ENCODE measurements at places on chromosomes 12 and 14.
A peak's percentile ranks its signal among the peaks of the same experiment; 100 is the strongest.

DNA sequence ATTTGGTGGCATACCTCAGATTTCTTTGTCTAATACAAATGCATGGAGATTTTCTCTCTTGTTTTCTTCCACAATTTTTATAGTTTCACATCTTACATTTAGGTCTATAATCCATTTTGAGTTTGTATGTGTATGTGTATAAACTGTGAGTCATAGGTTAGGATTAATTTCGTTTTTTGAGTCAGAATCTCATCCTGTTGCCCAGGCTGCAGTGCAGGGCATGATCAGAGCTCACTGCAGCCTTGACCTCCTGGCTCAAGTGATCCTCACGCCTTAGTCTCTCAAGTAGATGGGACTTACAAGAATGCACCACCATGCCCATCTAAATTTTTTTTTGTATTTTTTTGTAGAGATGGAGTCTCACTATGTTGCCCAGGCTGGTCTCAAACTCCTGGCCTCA lies 71.6 kb downstream of the OTOGL start:
- no peak for DNase-seq

DNA sequence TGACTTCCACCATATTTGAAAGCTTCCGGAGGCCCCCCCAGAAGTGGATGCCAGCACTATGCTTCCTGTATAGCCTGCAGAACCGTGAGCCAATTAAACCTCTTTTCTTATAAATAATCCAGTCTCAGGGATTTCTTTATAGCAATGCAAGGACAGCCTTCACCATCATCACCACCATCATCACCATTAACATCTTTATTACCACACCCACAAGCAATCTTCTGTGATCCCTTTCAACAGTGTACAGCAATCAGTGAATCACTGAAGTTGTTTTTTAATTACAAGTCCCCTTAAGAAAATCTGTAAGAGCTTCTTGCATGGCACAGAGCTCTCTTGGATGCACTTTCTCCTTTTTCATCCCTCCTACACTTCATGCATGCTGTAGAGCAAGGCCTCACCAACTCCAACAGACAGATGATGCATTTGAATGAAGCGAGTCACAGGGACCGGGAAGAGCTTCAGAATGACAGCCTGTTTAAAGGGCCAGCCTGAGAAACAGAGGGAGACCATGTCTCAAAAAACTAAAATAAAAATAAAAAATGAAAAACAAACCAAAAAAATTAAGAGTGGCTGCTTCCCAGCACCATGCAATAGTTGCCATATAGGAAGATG lies 83.6 kb upstream of the VASH1 start:
- DNase-seq, result no peak

DNA sequence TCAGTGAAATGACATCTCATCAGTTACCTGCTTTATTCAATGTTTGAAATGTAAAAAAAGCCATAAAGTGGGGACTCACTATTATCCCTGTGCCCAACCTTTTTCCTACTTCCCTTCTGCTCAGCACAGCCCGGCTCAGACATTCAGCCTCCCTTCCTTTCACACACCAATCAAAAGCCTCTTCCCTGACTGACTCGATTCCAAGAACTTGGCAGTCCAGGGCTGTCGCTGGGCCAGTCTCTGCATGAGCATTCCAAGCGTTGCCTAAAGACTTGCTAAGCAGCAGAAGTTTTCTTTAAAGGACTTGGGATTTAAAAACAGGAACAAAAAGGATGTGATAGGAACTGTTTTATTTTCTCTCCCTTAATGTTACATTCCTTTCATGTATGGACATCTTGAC lies 22.7 kb downstream of the ITPR2 start:
- DNase-seq, result peak; percentile 66

GRCh38 chr12:107131832-107132616 lies 38.7 kb upstream of the CRY1 start:
- peak; percentile 53 for DNase-seq

DNA sequence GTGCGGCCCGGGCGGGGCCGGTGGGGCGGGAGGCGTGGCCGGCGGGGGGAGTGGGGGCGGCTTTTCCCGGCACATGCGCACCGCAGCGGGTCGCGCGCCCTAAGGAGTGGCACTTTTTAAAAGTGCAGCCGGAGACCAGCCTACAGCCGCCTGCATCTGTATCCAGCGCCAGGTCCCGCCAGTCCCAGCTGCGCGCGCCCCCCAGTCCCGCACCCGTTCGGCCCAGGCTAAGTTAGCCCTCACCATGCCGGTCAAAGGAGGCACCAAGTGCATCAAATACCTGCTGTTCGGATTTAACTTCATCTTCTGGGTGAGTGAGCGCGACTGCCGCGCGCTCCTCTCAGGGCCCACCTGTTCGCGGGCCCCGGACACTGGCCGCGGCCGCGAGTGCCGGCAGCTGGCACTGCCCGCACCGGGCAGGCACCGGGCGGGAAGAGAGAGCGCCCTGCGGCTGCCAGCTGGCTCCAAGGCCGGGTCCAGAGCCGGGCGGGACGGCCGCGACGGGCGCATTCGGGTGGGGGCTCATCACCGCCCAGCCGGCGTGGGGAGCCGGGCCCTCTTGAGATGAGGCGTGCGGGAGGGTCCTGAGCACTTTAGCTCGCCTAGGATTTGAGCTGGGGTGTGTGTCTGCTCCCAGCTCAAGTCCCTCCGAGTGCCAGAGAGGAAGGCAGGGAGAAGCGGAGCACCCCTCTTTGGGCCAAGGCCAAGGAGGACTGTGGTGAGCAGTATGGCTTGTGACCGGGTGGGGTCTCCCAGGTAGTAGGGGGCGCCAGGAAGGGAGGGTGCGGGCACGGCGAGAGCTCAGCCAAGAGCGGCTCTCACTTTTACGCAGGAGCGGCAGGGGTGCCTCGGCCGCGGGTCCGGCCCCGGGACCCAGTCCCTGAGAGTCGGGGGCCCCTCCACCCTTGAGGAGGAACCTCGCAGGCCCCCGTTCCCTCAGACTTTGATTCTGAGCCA lies at the start of gene CD9:
Gene CD9 (plus strand): TSS at position 145 of the 957 bp plus-strand sequence. CDS start 100 bp downstream, at position 245.
- peak; percentile 41 for DNase-seq

- DNase-seq, result no peak
Measured at GRCh38 chr14:40345334-40345733, 913.1 kb upstream of the FBXO33 start.

DNA sequence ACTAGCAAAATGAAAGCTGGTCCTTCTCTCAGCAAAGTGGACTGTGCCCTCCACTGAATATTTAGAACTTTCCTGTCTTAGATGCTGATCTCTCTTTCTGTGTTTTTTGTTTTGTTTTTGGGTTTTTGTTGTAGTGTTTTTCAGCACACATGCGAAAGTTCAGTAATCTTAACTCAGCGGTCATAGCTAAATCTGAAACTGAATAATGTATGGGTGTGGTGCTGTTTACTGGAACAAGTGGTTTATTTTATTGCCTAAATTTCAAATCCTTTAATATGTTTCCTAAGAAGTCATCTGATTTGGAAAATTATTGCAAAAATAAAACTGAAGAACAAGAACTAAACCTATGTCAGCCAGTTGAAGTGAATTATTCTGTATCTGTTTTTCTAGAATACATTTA lies 116.0 kb upstream of the LRIG3 start:
- no peak for DNase-seq

- DNase-seq, result no peak
Measured at GRCh38 chr12:41023836-41024235, 164.3 kb upstream of the PDZRN4 start.

GRCh38 chr12:53496752-53497032 lies 2.6 kb downstream of the MAP3K12 start:
- DNase-seq, result no peak

- DNase-seq, result peak; percentile 63
Measured at GRCh38 chr12:124915239-124916236, 1.1 kb upstream of the UBC start.

DNA sequence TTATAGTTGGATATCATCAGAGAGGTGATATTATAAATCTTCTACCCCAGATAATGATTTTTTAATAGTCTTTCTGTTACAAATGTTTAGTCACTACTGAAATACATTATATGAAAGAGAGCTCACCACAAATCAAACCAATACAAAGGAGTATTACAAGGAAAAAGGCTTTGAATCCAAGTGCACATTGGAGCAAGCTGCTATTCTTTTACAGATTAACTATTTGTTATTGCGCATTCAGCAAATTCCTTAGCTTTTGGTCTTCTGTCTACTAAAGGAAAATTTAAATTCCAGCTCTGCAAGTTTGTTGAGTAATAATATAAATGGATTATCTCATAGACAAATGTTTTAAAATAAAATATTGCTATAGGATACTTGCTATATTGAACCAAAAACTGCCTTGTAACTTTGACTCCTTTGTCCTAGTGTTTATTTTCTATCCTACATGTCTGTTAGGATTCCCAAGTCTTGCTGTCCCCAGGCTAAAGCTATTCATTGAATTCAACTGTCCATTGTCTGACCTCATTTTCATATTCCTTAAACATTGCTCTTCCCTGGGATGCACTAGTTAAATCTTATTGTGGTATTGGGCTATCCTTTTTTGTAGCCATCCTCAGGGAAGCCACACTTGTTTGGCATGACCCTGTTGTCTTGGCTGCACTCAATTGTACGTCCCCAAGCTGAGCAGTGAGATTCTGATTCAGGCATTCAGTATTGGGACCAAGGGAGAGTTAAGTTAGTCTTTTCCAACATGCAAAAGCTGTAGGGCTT lies 41.5 kb downstream of the PDE3A start:
- DNase-seq, result no peak

DNA sequence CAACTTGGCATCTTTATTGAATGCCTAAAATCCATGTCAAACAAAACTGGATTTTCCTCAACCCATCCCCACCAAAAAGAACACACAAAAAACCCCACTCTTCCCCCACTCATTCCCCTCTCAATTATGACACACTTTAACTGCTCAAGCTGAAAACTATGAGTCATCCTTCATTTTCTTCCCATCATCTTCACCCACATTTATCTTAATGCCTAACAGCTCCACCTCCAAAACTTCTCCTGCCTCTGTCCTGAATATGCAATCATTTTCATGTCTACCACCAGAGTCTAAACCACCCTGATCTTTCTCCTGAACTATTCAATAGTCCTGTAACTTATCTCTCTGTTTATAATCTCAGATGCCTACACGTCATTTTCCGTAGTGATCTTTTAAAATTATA lies 239.7 kb downstream of the BCAT1 start:
- DNase-seq, result peak; percentile 48

DNA sequence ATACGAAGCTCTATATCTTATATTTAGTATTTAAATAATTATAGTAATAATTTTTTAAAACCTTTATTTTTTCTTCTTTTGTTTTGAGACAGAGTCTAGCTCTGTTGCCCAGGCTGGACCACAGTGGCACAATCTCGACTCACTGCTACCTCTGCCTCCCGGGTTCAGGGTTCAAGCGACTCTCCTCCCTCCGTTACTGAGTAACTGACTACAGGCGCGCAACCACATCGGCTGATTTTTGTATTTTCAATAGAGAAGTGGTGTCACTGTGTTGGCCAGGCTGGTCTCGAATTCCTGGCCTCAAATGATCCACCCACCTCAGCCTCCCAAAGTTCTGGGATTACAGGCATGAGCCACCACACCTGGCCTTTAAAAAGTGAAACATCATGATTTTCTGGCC lies 13.0 kb upstream of the WNK1 start:
- no peak for DNase-seq

- DNase-seq, result no peak
Measured at GRCh38 chr12:124359671-124360581, 65.0 kb downstream of the RFLNA start.

DNA sequence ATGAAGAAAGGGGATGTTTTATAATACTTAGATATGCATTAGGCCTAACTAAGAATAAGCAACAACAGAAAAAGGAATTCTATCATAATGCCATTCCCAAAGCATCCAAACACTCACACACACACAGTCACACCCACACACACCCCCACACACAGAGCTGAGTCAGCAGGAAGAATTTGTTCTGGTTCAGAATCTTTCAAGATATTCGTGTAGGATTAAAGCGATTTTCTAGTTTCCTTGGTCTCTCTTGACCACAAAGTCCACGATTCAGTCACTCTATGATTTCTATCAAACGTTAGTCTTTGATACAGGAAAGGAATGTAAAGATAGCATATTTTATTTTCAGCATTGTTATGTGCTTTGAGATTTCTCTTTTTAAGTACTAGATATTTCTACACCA lies 382.6 kb upstream of the DCN start:
- no peak for DNase-seq

- peak; percentile 76 for DNase-seq
Measured at GRCh38 chr14:69242311-69243224, 17.4 kb upstream of the GALNT16 start.

- peak; percentile 58 for DNase-seq
Measured at GRCh38 chr14:37824939-37825712, 229.7 kb downstream of the TTC6 start.

GRCh38 chr14:71803539-71804260 lies 128.5 kb upstream of the RGS6 start:
- peak; percentile 49 for DNase-seq

DNA sequence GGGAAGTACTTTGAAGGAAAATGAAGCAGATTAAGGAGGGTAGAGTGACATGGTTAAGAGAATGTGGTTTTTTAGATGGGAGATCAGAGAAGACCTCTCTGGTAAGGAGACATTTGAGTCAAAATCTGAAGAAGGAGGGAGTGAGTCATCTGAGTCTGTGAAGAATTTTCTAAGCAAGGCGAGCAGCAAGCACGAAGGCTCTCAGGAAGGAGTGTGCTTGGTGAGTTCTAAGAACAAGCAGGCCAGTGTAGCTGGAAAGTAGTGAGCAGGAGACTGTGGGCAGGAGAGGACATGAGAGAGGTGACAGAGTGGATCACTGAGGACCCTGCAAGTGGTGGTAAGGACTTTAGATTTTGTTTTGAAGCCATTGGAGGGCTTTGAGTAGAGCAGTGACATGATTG lies 76.3 kb upstream of the FUT8 start:
- DNase-seq, result peak; percentile 86

GRCh38 chr12:52036587-52037171 lies 14.6 kb upstream of the NR4A1 start:
- DNase-seq, result peak; percentile 88

DNA sequence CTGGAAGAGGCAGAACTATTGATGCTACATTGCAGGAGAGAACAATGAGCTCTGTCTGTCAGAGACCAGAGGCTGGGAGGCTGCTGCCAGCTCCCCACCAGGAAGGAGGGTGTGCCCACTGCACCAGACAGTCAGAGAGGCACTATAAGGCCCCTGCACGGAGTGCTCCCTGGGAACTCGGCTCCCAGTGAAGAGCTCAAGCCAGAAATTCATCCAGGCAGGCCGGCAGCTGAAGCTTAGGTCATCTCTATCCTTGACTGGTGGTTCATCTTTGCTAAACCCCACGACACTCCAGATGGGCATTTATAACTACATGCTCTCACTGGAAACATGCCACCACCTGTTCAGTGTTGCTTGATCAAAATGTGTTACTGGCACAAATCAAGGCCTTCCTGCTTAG lies 65.1 kb upstream of the GPATCH2L start:
- no peak for DNase-seq

- no peak for DNase-seq
Measured at GRCh38 chr12:113242026-113242418, 20.8 kb downstream of the TPCN1 start.

DNA sequence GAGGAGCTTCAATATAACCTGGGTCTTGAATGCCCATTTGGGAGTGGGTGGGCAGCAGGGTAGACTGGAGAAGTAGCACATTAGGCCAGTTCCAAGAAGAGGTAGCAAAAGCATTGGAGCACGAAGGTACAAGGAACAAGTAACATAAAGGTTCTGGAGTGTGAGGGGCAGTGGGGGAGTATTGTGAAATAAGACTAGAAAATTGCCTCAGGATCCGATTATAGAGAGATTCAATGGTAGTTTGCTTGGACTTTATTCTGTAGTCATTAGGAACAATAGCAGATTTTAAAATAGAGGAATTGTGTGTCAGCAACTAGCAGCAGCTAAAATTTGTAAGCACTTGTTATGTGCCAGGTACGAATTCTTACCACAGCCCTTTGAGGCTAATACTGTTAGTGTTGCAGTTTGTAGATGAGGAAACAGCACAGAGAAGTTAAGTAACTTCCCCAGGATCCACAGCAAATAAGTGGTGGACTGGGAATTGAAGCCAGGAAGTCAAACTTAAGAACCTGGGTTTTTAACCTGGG lies 61.8 kb downstream of the PPFIBP1 start:
- no peak for DNase-seq

All from mesenchymal stem cell (in vitro differentiated cells and primary cell).